ENCODE measurements at places on chromosomes 3 and 15.

DNA sequence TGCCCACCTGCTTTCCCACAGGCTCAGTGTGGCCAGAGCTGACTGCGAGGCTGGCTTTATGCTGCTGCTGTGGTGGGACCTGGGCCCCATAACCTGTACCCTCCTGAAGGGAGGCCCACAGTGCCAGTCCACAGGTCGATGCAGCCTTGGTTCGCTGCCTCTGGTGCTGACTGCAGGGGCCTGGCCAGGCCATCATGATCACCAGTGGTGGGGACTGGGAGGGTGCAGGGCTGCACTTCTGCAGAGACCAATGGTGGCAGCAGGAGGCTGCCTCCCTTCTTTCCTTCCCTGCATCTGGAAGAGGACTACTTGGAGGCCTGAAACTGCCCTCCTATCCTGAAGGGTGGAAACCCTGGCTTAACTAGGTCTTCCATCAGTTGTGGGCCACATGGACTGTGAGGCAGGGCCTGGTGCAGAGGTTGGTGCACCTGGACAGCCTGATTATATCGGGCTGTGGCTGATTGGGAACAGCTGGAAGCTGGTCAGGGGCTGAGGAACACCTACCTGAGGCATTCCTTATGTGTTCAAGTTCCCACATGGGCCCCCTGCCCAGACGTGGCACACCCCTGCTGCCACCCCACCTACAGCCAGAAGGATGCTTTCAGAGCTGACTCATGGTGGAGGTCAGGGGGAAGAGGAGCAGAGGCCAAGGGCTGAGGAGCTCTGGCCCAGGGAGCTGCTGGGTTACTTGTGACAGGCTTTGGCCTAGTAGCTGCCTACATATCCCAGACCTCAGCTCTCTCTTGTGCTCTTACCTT is 29.8 kb downstream of the POMGNT2 start:
- DNase-seq, result no peak

DNA sequence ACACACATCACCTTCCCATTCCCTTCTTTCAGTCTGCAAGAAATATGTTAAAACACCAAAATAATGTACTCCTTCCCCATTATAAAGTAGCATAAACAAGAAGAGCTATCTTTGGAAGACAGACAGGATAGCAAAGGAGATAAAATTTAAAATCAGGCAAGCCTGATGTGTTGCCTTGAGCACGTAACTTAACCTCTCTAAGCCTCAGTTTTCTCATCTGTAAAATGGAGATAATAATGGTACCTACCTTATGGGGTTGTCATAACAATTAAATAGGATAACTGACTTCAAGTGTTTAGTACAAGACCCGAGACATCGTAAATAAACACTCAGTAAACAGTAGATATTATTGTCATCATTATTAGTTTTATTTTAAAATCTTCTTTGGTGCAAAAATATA is 142.4 kb downstream of the NR1D2 start:
- DNase-seq, result no peak

- DNase-seq, result no peak
Measured at GRCh38 chr3:4797201-4797705, 182.0 kb upstream of the BHLHE40 start.

DNA sequence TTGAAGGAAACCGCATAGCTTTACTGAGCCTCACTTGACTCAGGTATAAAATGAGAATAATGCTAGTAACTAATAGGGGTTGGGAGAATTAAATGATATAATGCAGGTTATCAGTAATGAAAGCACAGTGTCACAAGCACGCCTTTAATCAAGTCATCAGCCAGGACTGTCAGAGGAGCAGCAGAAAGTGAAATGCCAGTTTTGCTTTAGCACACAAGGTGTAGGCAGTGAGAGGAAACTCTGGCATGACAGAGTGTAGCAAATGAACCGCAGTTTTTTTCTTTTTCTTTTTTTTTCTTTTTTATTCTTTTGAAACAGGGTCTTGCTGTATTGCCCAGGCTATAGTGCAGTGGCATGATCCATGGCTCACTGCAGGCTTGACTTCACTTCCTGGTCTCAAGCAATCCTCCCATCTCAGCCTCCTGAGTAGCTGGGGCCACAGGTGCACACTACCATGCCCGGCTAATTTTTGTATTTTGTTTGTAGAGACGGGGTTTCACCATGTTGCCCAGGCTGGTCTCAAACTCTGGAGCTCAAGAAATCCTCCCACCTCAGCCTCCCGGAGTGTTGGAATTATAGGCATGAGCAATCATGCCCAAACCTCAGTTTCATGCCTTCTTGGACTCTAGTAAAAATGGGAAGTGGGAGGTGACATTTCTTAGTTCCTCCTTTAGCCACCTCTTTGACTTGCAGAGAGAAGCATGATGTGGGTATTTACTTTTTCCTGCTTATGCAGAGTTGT is 9.7 kb upstream of the SCAANT1 start:
- DNase-seq, result no peak

DNA sequence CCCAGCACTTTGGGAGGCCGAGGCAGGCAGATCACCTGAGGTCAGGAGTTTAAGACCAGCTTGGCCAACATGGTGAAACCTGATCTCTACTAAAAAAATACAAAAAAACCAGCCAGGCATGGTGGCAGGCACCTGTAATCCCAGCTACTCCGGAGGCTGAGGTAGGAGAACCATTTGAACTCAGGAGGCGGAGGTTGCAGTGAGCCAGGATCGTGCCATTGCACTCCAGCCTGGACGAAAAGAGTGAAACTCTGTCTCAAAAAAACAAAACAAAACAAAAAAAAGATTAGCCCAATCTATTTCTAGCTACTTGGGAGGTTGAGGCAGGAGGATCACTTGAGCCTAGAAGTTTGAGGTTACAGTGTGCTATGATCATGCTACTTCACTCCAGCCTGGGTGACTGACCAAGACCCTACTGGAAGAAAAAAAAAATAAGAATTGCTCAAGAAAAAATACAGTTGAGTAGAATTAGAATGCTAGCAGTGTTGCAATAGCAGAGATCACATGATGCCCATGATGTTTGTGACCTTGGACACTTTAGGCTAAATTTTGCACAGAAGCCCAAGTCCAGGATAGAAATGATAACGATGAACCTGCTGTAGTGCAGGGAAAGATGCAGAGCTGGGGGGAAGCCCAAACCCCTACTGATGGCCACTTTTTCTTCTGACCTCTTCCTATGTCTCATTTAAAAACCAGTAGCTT is 162.2 kb downstream of the LPP start:
- no peak for DNase-seq

- DNase-seq, result no peak
Measured at GRCh38 chr3:122969585-122970469, 57.7 kb downstream of the SEMA5B start.

- DNase-seq, result no peak
Measured at GRCh38 chr15:100001405-100001804, 268.2 kb upstream of the LYSMD4 start.

DNA sequence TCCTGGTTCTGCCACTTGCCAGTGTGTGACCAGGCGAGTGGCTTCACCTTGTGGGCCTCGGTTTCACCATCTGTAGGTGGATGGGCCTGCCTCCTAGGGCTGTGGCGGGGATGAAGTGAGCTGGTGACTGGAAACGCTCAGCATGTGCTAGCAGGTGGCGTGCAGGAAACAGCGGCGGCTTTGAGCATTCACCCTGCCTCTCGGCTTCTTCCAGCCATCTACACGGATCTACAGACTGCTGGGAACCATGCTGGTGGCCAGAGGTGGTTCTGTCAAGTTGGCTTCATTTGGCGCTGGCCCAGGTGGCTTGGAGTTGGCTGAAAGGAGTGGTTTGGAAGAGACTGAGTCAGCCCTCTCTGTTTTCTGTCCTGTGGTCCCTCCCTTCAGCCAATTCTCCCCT is 106.3 kb downstream of the NUP210 start:
- DNase-seq, result no peak

GRCh38 chr3:134340362-134340981 is 33.8 kb downstream of the AMOTL2 start:
- no peak for DNase-seq

GRCh38 chr15:29196290-29196689 is 73.3 kb downstream of the NSMCE3 start:
- DNase-seq, result no peak

DNA sequence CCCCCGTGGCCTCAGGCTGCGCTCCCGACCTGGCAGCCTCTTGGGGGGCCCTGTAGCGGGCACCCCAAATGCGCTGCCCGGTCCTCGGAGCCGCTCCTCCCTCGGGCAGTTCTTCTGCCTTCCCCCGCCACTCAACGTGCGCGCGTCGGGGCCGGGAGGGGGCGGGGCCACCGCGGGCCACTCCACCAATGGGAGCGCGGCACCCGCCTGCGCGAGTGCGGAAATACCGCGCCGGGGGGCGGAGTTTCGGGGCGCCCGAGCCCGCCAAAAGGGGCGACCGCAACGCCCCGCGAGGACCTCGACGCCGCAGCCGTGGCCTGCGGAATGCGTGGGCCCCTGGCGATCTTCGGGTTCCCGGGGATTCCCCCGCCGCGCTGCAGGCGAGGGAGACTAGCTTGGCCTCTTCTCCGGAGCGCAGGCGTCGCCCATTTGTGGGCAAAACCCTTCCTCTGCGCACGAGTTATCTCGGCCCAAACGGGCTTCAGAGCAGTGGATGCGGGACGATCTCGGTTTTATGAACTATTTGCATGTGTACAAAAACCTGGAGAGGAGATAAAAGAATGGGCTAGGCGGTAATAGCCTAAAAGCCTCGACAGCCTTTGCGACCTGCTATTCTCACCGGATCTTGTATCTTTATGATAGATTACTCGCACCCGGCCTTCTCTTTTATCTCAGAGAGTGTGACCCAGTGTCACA is at the start of gene TASOR:
TASOR (minus strand) TSS at position 144 of the 696 bp plus-strand sequence. CDS start 259 bp downstream, outside the sequence.
- peak; percentile 70 for DNase-seq

GRCh38 chr3:61887206-61887605 is 325.8 kb downstream of the PTPRG start:
- no peak for DNase-seq

GRCh38 chr3:171435757-171436156 is 24.4 kb downstream of the TNIK start:
- no peak for DNase-seq

DNA sequence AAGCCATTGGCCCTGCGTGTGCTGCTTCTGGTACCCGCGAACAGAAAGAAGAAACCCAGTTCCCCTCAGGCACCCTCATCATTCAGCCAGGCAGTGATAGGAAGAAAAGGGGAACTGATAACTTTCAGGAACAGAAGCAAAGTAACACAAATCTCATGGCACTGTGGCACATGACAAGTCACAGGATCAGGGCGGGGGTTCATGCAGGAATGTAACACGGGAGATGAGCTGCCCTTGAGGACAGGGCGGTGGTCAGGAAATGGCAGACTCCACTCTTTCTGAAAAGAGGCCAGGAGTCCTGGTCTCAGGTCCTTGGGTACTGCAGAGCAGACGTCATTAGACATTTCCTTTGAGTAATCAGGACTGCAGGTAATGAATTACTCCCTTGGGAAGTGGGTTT is 95.5 kb downstream of the CCNL1 start:
- DNase-seq, result no peak

DNA sequence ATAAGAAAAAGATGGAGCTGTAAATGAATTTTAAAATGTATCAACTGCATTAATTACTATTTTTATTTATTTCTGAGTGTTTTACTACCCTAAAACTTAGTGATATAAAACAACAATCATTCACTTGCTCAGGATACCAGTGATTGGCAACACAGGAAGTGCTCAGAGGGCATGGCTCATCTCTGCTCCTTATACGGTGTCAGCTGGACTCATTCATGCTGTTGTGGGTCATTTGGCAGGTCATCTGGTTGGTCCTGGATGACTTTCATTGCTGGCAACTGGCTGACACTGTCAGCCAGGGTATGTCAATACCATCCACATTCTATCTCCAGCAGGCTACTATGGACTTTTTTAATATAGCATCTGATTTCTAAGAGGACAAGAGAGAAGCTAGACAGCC is 689.6 kb upstream of the NECTIN3 start:
- DNase-seq, result no peak

DNA sequence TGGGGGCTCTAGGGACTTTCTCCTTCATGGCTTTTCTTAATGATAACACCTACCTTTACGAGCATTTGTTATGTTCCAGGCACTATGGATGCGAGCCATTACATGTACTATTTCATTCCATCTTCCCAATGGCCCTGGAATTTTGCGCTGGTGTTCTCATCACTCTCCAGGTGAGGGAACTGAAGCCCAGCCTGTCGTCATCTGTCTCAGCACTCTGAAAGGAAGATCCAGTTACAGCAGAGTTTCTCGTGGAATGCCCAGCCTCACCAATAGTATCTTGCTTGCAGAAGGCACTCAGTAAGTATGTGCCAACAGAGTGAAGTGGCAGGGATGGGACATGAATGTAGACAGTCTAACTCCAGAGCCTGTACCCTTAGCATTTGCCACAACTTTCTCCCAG is 56.8 kb downstream of the NOX5 start:
- DNase-seq, result no peak

DNA sequence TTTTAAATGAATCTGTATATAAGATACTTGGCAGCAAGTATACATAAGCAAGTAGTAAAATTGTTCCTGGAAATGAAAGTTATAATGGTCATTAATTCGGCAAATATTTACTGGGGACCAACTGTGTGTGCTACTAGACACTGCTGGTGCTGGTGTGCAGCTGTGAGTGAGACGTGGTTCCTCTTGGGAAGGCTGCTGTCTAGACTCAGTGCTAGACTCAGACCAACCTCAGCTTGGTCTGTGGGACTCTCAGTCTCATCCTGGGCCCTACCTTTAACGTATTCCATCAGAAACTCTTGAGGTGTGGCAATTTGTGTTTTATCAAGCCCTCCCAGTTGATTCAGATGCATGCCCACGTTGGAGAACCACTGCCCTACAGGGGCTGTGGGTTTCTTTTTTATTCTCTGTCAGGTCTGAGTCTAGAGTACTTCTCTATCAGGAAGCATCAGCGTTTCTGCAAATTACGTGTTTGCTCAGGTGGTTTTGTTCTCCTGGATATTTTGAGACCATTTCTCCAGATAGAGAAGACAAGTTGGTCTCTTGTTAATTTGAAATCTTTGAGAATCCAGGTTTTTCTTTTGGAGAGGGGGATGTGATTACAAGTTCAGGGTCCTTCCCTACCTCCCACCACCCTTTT is 6.8 kb downstream of the TLNRD1 start:
- DNase-seq, result no peak

DNA sequence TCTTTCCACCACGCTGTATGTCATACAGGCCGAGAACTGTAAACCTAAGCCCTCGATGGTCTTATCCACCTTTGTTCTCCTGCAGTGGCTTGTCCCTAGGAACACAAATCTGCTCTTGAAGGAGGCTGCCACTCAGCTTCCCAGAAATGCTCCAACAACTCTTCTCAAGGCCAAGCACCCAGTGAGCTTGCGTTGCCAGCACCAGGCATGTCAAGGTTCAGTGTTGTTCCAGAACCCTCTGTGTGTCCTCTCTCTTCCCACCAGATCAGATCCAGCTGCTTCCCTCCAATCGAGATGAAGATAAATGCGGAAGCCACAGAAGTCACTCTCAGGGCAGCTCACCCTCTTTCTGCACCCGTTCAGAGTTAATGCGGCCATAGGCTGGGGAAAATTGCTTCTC is 11.3 kb upstream of the MYZAP start:
- DNase-seq, result no peak

DNA sequence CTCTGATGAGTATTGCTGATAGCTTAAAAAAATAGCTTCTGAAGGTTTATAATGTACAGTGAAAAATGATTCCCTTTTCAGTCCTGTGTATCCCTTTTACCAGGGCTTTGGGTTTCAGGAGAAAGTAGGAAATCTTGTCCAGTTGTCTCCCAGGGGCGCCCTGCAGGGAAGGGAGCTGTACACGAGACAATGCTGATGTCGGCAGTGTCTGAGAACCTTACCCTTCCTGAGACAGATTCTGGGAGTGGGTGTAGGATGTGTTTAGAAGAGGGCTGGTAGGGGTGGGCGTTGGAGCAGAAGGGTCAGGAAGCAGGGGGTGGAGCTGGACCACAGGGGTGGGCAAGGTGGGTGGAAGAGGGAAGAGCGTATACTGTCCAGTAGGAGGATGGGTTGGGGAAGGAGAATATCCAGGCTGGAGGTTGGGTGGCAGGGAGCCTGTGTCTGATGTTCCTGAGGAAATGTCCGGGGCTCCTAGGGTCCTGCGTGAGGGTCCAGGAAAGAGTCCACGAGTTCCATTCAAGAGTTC is 5.6 kb downstream of the THPO start:
- DNase-seq, result no peak

All from right atrium auricular region (tissue), 2 donors.